Right hindlimb (tissue), 1 donor: ENCODE measurements at places on chromosomes 6 and 20.

DNA sequence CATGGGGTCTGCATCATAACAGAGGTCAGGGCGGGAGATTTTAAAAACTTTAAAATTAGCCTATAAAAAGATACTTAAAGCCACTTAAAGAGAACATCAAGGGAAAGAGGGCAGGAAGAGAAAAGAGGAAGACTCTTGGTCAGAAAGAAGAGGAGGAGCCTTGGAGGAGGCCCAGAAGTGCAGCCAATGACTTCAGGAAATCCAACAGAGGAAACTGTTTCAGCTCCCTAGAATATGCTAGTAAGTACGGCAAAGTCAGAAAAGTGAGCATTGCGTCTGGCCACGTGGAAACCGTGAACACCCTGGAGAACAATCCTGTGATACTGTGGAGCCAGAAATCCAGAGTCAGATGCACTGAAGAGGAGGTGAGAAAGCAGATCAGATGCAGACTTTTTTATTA, 22.5 kb upstream of the NHSL1 start:
- DNase-seq, result no peak

GRCh38 chr6:79404261-79404660, 133.0 kb downstream of the LCA5 start:
- DNase-seq, result no peak

DNA sequence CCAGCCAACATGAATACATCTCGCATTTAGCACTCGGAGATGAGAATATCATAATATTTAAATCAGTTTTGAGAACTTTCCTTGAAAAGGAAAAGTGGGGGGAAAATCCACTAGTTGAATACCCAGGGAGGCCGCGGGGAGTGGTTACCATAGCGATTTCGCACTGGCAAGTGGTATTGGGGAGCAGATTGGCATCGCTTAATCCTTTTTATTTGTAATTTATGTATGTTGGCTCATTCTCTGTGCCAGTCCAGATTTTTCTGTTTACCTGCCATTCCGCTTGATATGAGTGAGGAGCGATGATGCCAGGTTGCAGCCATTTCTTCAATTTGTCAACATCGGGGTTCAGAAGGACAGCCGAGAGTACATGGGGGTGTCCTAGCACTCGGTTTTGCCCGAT, 291.8 kb downstream of the ZNF217 start:
- DNase-seq, result no peak

GRCh38 chr6:140438346-140438735, 1063.9 kb upstream of the CITED2 start:
- DNase-seq, result no peak

- DNase-seq, result no peak
Measured at GRCh38 chr20:58981628-58982364, 740 bp downstream of the NELFCD start.

- no peak for DNase-seq
Measured at GRCh38 chr20:61968932-61969331, 96.7 kb downstream of the TAF4 start.

DNA sequence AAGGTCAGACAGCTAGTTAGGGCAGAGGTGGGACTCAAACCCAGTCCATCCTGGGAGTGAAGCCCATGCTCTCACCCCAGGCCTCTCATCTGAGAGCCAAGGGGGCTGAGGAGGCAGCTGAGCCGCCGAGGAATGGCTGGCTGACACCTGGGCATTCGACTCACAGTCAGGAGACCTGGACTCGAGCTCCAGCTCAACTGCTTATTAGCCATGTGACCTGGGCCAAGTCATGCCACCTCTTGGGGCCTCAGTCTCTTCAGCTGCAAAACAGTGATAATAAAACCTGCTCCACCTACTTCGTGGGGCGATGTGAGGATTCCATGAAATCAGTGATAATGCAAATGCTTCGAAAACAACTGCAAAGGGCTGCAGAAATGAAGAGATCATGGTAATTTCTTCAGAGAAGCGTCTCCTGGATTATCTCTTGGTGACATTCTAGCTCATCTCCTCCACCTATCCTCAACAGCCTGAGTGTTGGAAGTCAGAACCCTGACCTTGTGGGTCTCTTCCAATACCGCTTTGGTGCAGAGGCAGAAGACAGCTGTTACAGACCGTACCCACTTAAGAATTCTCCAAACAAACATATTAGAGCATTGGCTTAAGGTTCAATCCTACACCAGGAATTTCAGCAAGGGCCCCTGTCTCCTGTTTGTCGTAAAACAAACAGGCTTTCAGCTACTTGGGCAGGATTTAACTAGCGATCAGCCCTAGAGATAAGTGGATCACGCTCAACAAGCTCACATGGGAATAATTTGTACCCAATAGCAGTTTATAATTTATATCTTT, 60.0 kb upstream of the PIM1 start:
- DNase-seq, result no peak

DNA sequence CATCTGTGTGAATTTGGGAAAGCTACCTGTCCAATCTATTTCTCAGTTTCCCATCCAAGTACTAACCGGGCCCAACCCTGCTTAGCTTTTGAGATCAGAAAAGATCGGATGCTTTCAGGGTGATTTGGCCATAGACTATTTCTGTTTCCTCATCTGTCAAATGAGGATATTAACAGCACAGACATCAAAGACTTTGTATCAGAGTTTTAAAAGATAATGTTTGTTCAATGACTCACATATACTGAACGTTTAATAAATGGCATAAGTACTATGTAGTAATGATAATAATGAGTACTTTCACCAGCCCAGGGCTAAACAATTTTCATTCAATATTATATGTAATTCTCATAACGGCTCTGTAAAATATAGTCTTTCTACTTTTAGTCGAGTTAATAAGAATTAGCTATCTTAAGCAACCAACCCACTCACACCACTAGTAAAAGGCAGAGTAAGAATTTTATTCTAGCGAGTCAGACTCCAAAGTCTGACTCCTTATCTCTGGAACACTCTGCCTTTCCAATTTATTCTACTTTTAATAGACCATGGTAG, 216.5 kb downstream of the ARHGAP18 start:
- no peak for DNase-seq

DNA sequence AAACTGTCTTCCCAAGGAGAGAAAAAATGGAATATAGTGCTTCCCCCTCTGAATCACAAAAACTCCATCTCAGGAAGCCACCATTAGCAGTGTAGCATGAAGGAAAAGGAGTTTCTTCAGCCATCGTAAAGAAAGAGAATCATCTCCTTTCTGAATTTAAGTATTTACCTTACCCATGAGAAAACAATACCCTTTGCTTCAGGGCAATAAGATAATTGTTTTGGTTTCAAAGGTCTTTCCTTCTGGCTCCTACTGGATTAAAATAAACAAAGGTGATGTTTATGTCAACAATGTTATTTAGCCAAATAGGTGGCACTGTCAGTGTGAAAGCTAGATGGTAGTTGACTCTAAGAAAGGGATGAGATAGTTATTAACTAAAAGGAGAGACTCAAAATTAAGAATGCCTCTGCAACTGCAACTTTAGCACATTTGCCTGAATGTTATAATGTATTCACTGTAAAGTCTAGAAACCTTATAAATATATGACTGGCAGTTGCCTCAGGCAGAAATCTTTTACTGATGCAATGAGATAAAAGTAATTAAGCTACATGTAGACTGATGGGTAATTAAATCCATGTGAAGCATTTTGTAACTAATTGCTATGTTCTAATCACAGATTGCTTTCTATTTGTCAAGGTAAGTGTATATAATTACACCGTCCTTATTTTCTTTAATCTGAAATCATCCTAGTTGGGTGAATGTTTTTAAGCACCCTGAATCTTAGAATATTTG, 399.0 kb downstream of the CDKAL1 start:
- no peak for DNase-seq

GRCh38 chr20:6606651-6607050, 160.8 kb upstream of the BMP2 start:
- DNase-seq, result no peak

DNA sequence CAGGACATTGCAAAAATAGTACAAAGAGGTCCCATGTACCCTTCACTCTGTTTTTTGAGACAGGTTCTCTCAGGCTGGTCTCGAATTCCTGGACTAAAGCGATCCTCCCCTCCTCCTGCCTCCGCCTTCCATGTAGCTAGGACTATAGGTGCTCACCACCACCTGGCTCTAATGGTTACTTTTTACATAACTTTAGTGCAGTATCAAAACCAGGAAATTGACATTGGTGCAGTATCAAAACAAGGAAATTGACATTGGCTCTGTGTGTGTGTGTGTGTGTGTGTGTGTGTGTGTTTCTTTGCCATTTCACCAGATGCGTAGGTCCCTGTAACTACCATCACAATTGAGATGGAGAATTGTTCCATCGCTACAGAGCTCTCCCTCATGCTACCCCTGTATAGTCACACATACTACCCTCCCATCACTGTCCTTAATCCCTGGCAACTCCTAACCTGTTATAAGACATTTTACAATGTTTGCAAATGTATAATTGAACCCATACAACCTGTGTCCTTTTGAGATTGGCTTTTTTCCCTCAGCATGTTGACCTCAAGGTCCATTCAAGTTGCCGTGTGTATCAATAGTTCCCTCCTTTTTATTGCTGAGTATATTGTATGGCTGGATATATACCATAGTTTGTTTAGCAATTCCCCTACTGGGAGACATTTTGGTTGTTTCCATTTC, 28.3 kb upstream of the RIPOR2 start:
- no peak for DNase-seq

- DNase-seq, result no peak
Measured at GRCh38 chr6:43304882-43305281, 3.7 kb downstream of the CRIP3 start.

DNA sequence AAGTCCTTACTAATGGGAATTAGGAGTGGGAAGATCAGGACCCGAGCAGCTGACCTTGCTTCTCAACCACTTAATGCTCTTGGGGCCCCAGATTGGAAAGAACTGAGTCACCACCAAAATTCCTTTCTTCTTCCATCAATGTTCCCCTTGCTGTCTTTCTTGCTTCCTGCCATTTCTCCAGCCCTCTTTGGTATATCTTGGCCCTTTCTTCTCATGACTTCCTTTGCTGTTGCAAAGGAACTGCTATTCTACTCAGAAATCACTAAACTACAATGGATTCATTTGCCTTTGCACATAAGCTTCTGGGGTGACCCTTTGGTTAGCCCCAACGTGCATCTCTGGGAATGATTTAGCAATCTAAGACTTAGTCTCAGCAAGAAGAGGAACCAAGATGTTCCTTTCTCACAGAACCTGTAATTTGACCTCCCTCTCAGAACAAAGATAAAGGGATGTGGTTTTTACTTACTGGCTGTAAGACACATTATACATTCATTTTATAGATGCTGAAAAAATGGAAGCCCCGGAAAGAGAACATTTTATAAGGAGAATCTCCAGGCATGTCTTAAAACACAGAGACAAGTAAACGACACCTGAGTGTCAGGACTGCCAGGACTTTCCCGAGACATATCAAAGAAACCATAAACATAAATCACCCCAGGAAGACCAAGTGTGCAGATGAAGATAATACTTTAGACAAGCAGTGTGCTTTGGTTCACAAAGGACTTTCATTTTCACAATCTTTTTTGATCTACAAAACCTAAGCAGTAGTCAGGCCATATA, 99.0 kb upstream of the TNFAIP3 start:
- no peak for DNase-seq

DNA sequence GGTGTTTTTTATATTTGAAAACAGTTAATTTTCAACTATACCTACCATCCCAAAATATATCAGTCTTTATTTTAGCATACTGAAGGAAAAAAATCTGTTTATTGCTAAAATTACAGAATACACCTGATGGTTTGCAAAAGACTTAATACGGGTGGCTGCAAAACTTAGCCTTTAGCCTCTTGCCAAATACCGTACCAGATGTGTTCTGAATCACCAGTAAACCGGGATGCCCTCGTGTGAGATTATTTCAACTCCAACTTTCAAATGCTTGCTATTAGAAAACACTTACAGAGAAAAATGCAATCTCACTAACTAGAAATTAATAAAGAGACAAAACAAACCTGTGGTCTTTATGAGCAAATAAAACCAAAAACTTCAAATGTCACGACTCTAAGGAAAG, 36.0 kb downstream of the REV3L start:
- DNase-seq, result no peak

DNA sequence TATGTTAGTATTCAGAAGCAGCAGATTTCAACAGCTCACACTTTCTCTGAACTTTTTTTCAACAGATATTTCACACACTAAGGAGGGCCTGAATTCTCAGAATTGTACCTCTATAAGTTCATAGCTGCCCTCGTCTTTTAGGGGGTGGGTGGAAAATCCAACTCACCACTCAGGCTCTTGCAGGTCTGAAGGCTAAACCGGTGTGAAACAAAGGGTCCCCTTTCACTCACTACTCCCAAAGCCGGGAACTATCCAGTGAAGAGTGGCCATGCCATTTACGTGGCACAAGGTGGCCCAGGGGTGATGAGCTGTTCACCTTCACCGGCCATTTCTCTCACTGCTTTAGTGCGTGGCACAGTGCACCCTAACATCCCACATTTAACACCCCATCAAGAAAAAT, 24.2 kb downstream of the TBC1D7 start:
- no peak for DNase-seq

GRCh38 chr20:3454831-3455230, 16.0 kb upstream of the ATRN start:
- no peak for DNase-seq

- no peak for DNase-seq
Measured at GRCh38 chr6:11427723-11428245, 109.8 kb upstream of the TMEM170B start.

DNA sequence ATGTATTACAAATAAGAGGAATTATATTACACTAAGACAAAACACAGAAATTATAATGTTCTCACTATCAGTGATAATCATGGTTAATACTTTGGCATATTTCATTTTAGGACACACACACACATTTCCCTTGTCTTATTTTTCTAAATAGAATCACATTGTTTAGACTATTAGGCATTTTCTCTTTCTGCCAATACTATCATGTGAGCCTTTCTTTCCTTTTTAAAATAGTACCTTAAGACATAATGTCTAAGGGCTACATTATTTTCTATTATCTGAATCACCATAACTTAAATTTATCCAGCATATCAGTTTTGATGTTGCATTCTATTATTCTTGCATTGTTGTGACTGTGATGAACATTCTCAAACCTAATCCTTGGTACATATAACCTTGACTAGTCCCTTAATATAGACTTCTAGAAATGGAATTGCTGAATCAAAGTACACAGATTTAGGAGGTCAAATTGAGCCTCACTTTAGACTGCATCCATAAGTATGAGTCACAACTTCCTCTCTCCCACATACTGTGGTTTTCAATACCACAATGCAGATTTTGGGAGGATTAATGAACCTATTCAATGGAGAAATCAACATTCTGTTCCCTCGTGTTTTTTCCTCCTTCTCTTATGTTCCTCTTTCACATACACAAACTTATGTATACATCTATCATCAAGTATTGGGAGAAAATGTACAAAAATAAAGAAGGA, 212.6 kb downstream of the MOXD1 start:
- no peak for DNase-seq

DNA sequence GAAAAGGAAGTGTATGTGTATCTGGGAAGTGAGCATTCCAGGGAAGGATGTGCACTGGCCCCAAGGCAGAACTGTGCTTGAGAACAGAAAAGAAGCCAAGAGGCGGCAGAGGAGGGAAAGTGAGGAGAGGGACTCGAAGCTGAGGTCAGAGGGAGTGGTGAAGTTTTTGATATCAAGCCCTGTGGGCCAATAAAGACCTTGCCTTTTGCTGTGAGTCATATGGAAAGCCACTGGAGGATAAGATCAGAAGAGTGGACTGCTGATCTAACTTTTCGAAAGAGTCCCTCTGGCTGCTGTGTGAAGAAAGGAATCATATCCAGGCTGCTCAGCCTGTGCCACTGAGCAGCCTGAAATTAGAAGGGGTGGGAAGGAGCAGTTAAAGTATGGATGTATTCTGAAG, 99.4 kb downstream of the EYA4 start:
- no peak for DNase-seq
